Gastroesophageal sphincter (tissue), 4 donors: ENCODE measurements at places on chromosomes 1 and 21. TPM values are rescaled to one million over a fixed set of nuclear protein-coding genes. Genes with fewer than 3 reads are reported as not detected.
A peak's percentile ranks its signal among the peaks of the same experiment; 100 is the strongest.

GRCh38 chr1:81509594-81509993 is 291.1 kb upstream of the ADGRL2 start:
- ATAC-seq: peak; percentile 60
- no peaks in the 10 kb centered on the region for H3K36me3 ChIP-seq
- no peak overlapping the region for H3K4me3 ChIP-seq
- H3K4me1 ChIP-seq: peaks cover 5% of the 10 kb centered on the region
- no peaks in the 10 kb centered on the region for H3K27me3 ChIP-seq

GRCh38 chr1:20469406-20470076 is 16.5 kb downstream of the CAMK2N1 start:
- ATAC-seq: no peak
- no peak overlapping the region for H3K4me3 ChIP-seq
- H3K36me3 ChIP-seq: no peaks in the 10 kb centered on the region

GRCh38 chr21:34850166-34850690 is 181.4 kb downstream of the CLIC6 start:
- no peak overlapping the region for H3K4me3 ChIP-seq
- no peak overlapping the region for H3K27ac ChIP-seq
- ATAC-seq: no peak
- no peaks in the 10 kb centered on the region for H3K27me3 ChIP-seq

- no peaks in the 10 kb centered on the region for H3K36me3 ChIP-seq
- no peak overlapping the region for H3K4me3 ChIP-seq
- ATAC-seq: no peak
- H3K27ac ChIP-seq: no peak overlapping the region
These were observed 126.8 kb downstream of the HIVEP3 start for GRCh38 chr1:41791667-41792484.

DNA sequence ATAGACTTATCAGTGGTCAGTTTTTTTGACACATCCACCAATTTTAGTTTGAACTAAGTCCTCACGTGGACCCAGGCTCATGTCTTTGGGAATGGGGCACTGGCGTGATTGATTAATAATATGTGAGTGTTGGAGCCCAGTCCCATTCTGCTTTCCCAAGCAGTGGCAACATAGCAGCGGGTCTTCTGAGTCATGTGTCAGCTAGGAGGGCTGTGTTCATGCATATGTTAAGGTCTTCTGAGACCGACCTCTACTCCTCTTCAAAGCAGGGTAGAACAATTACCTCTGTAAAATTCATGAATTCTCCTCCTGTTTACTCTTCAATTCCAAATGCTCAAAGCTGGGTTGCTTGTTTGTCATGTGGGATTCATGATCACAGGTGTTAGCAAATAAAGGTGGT is 291.3 kb downstream of the CAMTA1 start:
- no peak overlapping the region for H3K4me3 ChIP-seq
- H3K27ac ChIP-seq: no peak overlapping the region
- no peak for ATAC-seq
- no peaks in the 10 kb centered on the region for H3K4me1 ChIP-seq

DNA sequence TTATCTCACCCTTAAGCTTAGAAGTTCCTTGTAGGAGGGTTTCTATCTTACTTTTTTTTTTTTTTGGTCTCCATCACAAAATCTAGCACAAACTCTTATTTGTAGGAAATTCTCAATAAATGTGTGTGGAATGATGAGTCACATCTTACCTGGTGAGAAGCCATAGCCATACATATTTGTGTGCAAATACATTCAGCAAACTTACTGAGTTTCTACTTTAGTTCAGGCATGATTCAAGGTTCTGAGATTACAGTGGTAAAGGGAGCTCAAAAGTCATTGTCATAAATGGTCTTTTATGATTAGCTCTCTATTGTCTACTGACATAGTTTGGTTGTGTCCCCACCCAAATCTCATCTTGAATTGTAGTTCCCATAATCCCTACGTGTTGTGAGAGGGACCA is 193.1 kb upstream of the UBE2U start:
- no peaks in the 10 kb centered on the region for H3K4me1 ChIP-seq
- H3K27ac ChIP-seq: no peak overlapping the region
- no peak overlapping the region for H3K4me3 ChIP-seq
- ATAC-seq: no peak
- H3K27me3 ChIP-seq: no peaks in the 10 kb centered on the region
- H3K36me3 ChIP-seq: peaks cover 5% of the 10 kb centered on the region

AADACL3 gene
- total RNA-seq: not detected

UTS2 gene
- total RNA-seq: not detected

MSH4 gene
- 0.67 TPM for total RNA-seq
